Hypothalamus (tissue), 51 donors: ENCODE measurements at places on chromosomes 4 and X.

DNA sequence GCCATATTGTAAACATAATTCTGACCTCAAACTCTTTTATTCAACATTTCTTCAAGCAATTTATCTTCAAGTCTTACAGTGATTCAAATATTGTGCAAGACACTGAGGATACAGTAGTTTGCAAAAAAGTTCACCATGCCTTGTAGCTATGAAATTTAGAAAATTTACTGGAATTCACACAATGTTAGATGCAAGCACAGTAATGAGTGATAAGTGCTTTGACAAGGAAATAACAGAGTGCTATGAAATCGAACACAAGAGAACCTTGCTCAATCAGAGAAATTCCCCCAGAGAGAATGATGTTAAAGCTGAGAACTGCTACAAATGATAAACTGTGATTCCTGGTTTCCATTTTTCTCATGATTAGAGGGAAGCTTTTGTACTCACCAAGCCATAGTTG, 952.9 kb downstream of the FAT4 start:
- DNase-seq, result no peak

DNA sequence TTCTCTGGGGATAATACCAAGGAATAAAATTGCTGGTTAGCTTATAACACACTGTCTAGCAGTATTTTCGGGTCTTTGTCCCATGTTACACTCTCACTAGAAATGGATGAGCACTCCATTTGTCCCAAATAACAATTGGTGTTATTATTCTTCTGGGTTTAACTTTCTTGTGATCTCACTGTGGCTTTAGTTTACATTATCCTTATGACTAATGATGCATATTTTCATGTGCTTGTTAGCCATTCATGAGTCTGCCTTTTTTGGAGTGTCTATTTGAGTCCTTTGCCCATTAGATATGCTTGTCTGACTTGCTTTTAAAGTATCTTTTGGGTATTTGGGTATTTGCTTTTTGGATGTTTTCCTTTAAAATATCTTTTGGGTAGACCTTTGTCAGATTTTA, 372.9 kb upstream of the TENM3 start:
- DNase-seq, result no peak

GRCh38 chrX:66163849-66164411, at the start of gene HEPH:
Gene HEPH, plus strand, starts transcription at chrX:66164247. Its CDS starts 6,324 bp downstream, at chrX:66170571.
- peak; percentile 10 for DNase-seq

DNA sequence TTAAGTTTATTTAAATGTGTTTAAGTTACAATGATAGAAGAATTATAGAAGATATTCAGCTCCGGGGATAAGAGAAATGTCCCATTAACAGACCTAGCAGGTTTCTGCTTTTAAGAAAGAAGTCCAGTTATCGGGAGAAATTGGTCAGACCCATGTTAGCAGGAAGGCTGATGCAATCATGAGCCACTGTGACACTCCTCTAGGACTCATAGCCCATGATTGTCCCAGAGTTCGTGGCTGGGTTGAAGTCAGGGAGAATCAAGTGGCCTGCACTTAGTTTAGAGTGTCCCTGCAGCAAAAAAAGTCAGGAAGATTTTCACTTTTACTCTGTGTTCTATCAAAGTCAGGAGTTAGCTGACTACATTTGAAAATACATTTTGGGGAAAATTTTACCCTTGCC, 72.0 kb downstream of the TMEM144 start:
- no peak for DNase-seq

GRCh38 chr4:186190581-186191199, 677 bp upstream of the CYP4V2 start:
- DNase-seq, result no peak

GRCh38 chr4:7785017-7785416, 154.6 kb downstream of the AFAP1 start:
- no peak for DNase-seq

- DNase-seq, result no peak
These were observed 109.9 kb upstream of the TBL1X start for GRCh38 chrX:9354918-9355317.

GRCh38 chrX:140360284-140360683, 144.6 kb downstream of the SOX3 start:
- no peak for DNase-seq

DNA sequence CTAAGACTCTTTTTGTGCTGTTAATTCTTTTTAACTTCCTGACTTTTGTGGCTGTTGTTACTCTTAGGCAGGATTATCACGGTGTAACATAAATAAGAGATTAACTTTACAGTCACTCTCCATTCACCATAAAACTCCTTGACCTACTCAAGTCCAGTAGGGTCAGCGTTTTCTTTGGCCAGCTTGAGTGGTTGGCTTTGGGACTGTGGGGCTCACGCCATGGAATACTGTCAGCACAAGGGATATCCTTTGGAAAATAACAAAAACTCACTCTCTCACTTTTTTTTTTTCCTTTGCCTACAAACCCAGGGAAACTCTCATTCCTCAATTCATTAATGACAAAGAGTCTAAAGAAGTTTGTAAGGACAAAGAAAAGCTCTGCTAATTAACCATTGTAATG, 89.4 kb upstream of the TLL1 start:
- no peak for DNase-seq

GRCh38 chr4:37389366-37389765, 144.8 kb downstream of the NWD2 start:
- DNase-seq, result no peak

DNA sequence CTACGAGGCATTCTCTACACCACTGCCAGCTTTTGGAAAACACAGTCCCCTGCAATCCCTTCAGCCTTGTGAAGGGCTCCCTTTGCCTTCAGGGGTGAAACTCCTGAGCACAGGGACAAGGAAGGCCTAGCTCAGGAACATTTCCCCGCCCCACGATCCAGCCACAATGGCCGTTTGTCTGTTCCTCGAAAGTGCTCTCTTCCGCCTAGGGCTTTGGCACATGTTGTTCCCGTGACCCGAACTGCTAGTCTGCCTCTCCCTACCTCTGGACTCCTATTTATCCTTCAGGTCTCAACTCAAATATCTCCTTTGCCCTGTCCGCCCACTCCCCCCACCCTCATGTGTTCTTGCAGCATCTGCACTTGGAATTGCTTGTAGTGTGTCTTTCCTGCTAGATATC, 12.1 kb downstream of the FGD1 start:
- no peak for DNase-seq

- DNase-seq, result no peak
These were observed 12.4 kb downstream of the SMIM14 start for GRCh38 chr4:39626261-39626660.

GRCh38 chr4:85790582-85790981, 315.6 kb downstream of the ARHGAP24 start:
- no peak for DNase-seq

- DNase-seq, result no peak
These were observed 18.4 kb downstream of the IL21 start for GRCh38 chr4:122602277-122603142.

DNA sequence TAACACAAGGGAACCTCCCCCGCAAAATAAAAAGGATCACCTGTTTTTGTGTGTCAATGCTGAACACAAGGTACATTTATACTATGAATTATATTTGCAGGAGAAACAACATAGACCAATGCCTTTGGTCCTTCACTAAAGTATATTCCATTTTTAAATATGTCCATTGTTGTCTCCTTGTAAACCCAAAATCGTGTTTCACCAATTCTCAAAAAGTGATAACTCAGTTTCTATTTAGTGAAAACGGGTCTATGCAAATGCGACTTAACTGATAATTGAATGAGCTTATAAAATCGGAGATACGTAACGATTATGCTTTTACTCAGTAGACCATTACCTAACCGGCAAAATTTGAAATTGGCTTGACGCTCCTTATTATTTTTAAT, 2.1 kb downstream of the BRWD3 start:
- DNase-seq, result no peak

DNA sequence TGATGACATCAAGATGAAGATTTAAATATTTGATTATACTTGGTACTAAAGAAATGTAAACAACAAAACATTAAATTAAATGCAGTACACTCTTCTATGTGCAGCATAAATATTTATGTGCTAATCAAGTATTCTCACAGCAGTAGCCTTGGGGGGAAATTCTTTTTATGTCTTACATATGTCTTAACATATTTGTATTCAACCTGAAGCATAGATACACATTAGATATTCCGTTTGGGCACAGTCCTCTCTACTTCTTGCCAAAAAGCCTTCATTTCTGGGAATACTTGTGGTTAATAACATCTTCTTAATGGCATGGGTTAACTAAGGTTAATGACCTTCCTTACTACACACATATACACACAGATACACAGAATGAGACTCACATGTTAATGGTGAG, 19.8 kb downstream of the TMPRSS11F start:
- no peak for DNase-seq

DNA sequence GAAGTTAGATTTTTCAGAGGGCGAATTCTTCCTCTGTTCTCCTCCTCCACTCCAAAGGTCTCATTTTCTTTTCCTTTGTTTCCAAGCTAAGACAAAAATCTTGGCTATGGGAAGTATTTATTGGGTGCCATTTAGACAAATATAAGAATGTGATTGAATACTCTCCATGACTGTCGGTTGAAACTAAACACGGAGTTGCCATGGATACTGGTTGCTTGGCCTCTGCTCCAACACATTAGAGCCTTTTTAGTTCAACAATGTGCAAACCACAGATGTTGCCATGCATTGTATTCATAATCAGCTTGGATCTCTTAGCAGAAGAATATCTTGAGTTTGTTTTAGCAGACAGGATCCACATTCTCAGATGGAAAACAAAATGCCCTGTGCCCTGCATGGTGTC, 366.5 kb upstream of the LCORL start:
- DNase-seq, result no peak

GRCh38 chr4:2469192-2469984, 482 bp downstream of the RNF4 start:
- DNase-seq, result no peak

GRCh38 chrX:33908074-33908473, 224.0 kb downstream of the FAM47A start:
- DNase-seq, result no peak

DNA sequence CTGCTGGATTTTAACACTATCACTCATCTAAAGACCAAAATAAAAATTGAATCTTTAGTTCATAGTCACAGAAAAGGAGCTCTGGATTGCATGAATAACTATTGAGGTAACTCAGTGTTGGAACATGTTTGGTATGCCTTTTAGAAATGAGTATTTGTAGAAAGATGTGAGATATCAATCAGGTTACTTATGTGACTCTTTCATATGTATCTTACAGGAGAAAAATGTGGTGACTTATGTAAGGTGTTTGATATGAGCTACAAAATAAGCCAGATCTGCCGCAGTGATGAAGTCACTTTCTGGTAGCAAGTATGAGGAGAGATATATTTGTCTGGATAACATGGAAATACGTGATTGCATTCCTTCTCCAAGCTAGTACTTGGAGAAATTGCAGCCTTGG, 1653.3 kb upstream of the PCDH7 start:
- no peak for DNase-seq

- no peak for DNase-seq
These were observed 83.9 kb downstream of the VEGFC start for GRCh38 chr4:176708771-176709311.

DNA sequence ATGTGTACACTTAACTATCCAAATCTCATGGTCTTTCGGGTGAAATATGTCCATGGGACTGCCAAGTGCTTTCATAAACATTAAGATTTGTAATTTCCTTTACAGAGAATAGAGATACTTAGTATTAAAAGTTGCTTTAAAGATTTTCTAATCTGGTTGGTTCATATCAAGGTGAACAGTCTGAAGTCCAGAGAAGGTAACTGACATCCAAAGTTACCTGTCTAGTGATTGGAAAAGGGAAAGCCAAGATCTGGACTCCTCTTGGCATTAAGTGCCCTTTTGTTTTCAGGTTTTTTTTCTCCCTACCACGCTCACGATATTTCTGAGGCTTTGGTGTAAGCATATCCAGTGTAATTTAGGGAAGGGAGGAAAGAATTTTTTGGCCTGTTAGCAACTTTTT, 5.0 kb downstream of the SMAD1 start:
- no peak for DNase-seq

GRCh38 chr4:173152104-173152503, 16.5 kb upstream of the GALNT7 start:
- DNase-seq, result no peak

DNA sequence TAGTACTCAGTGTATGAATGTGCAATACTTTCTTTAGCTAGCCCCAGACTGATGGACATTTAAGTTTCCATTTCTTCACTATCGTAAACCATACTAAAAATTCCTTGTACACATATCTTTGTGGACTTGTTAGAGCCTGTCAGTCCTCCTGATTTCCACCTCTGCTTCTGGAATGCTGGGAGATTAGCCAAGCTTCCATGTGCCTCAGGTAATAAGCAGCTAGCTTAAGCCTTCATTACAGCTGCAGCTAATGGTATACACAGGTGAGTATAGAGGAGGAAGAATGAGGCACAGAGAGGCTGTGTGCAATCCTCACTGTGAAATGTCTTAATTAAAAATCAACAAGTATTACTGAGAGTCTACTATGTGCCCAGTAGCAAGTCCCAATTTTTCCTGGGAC, 9.8 kb downstream of the SMIM9 start:
- DNase-seq, result no peak

- no peak for DNase-seq
These were observed 24.8 kb downstream of the RTL9 start for GRCh38 chrX:110383414-110383813.

DNA sequence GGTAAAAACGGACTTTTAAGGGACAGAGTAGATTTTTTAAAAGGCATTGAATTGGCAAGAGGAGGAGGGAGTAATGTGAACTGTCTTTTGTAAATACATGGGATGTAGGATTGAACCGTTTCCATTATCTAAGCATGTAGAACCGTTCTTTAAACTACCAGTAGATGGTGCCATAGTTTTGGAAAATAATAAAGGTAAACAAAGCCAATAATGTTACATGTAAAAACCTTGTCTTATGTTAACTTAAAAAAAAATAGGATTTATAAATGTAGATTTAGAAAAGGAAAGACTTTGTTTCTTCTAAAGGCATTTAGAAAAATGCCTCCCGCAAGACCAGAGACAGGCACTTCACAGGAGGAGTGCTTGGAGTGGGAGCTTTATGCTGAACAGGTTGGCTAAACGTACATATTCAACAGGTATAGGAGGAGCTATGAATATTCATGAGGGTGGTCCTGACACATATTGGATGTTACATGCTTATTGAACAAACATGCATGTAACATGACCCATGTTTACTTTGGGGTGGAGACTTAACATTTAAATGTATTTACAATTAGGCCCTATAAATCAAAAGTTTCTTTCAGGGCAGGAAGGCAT, 45.5 kb upstream of the FAM241A start:
- no peak for DNase-seq

- no peak for DNase-seq
These were observed 4.9 kb upstream of the ABCG2 start for GRCh38 chr4:88163336-88163735.

DNA sequence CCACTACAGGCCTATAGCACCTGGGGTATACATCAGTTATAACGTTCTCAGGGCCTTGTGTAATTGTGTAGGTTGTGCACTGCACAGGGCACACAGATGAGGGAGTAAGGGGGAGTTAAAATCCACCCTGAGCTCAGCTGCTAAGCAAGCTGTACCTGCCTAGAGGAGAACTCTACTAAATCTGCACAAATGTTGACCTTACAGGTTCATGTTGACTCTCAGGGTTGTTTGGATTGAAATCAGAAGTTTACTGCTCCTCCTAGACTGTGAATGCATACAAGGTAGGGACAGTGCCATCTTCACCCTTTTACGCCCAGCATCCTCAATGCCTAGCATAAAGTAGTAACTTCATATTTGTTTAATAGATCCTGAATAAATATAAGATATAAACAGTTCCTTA, 89.8 kb downstream of the SMARCA1 start:
- no peak for DNase-seq

- DNase-seq, result no peak
These were observed 985.1 kb upstream of the SLIT2 start for GRCh38 chr4:19266566-19266965.
